ENCODE measurements at places on chromosomes 7 and 10.
A peak's percentile ranks its signal among the peaks of the same experiment; 100 is the strongest.

DNA sequence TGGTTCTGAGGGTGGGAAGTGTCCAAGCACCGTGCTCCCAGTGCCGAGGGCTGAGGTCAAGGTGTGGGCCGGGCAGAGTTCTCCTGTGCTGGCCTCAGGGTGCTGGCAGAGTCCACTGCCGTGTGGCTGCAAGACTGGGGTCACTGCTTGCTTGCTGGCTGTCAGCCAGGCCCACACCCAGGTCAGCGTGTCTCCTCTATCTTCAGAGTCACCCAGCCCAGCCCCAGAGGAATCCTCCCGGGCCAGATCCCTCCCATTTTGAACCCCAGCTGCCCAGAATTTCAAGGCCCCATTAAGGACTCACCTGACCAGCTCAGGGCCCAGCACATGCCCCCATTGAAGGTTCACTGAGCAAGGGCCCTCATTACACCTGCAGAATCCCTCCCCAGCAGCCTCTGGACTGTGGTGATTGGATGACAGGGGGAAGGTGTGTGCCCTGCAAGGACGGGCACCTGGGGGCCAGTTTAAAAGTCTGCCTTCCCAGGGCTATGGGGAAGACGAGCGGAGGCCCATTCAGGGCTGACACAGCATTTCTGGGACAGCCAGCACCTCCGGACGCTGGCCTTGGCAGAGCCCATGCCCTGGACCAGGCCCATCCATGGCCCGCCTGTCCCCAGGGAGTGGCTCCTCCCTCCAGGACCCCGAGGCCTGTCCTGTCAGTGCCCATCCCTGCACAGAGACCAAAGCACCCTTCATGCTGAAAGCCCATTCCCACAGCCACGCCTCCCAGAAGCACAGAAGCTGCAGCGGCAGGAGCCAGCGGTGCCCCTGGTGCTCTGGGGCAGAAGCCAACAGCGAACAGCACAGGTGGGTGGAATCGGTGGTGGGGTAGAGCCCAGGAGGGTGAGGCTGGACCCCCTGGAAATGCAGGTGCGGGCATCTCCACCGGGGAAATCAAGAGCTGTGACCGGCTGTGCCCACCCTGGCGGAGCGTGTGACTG is 45.1 kb upstream of the PPP2R2D start:
- DNase-seq, result no peak

DNA sequence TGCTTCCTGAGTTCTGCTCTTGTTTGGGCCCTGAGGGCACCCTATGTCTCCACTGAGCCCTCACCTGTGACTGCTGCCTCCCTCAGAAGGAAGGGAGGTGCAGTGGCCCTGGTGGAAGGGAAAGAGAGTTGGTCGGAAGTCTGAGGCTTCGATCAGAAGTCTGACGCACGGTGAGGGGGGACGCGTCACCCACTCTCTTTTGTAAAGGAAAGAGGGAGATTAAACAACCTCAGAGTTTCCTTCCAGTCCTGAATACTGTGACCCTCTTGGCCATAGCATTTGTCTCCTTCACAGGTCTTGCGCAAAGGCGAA is 31.4 kb upstream of the TRIM8 start:
- DNase-seq, result no peak

DNA sequence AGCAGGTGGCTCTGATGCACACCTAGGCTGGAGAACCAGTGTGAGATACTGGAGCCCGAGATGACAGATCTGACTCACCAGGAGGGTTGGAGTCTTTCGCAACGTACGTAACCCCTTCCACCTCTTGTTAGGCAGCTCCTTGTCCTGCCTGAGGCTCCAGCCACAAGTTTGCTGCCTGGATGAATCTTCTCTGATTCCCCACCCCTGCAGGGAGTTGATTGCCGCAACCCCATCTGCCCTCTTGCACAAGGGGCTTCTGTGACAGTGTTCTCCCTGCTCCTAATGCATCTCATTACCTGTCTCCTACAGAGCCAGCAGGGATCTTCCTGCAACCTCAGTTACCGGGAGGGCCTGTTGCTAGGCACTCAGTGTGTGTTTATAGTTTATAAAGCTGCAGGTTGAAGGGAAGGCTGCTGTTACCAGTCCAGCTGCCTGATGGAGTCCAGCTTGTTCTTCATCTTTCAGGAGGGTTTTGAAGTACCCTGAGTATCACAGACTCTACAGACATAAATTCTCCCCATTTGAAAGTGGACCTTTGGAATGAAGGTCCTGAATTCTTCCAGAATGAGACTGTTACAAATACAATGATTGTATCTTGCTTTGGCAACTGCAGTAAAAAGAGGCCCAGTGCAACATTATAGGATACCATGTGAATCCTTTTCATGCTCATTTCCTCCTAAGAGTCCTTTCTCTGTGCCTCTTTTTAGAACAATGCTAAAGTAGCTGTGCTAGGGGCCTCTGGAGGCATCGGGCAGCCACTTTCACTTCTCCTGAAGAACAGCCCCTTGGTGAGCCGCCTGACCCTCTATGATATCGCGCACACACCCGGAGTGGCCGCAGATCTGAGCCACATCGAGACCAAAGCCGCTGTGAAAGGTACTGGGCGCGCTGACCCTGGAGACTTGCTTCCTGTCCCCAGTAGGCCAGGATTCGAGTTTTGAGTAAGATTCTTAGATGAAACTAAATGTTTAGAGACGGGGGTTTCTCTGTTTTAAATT is 6.5 kb downstream of the MDH2 start:
- no peak for DNase-seq

DNA sequence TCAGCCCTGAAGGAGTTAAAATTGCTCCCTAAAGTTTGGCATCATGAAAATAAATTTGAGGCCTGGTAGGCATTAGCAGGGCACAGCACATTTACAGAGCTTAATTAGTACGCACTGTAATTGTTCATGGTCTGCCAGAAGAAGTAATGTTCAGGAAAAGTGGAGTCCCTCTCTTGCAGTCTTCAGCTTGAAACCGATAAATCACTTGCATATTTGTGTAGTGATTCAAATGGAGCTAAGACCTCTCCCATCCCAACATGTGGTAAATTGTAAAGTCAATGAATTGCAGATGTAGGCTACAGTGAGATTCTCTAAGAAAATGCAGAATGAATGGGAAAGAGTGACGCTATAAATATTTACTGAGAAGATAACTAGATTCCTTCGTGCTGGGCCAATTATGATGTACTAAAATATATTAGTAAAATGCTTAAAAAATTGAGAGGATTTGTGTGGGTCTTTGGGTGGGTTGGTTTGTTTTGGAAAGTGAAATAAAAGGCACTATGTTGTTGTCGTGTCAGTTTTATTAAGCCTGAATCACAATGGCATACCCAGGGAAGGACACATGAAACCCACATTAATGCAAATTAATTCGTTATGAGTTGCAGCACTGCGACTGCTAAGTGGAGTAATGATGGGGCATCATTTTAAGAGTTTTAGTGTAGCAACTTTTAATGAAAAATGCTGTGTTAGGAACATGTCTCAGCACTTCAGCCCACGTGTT is 8.4 kb downstream of the TCF7L2 start:
- no peak for DNase-seq

GRCh38 chr7:134355927-134356326 is 39.2 kb upstream of the SLC35B4 start:
- DNase-seq, result no peak

DNA sequence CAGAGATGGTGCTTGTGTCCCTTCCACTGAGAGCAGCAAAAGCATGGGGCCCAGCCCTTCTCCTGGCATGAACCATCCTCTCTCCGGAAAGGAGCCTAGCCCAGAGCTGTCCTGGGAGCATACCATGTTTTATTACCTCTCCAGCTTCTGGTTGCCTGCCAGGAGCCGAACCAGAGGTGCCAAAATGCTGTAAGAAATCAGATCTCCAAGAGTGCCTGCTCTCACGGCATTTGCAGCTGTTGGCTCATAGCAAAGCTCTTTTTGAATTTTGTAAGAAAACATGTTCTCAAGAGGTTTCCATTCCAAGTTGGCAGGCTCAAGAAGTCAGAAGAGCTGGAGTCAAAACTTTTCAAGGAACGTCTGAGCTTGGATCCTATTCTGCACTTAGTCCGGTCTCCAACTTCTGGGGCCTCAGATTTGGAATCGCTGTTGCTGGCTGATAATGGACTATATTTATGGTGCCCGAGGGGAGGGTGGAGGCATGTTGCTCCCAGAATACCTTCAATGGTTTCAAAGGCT is 211.7 kb upstream of the MKI67 start:
- DNase-seq, result no peak

DNA sequence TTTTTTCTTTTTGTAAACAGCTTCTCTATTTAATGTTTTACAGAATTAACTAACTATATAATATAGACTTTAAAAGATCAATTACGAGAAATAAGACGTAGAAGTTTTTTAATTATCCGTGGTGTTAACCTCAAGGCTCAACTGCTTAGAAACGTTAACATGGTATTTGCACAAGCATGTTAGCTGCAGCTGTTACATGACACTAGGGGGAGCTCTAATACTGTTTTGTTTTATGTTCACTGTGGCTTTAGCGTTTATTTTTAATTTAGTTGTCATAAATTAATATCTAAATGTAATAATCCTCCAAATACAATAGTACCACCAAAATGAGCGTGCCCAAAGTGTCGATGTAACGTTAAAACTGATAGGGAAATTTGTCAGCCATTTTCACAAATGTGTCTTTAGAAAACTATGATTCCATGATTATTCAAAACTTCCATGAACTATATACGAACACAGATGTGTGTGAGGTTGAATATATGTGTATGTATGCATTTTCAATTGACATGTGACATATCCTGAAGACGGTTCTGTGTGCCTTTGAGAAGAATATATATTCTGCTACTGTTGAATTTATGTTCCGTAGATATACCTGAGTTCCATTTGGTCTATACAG is 828.8 kb upstream of the MBL2 start:
- peak; percentile 15 for DNase-seq

GRCh38 chr10:70299876-70300275 is 16.1 kb upstream of the NPFFR1 start:
- no peak for DNase-seq

DNA sequence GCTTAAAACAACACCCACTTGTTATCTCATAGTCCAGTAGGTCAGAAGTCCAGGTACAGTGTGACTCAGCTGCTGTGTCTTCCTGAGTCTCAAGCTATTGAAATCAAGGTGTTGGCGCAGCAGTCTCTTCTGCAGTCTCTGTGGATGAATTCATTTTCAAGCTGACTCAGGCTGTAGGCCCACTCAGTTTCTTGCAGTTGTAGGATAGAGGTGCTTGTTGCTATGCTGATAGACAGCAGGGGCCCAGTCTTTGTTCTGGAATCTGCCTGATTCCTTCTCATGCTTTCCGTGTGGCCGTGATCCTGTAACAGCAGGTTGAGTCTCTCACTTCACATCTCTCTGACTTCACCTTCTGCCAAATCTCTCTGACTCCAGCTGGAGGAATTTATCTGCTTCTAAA is 400.4 kb upstream of the POM121L12 start:
- DNase-seq, result no peak

GRCh38 chr7:157738066-157738460 is 401.3 kb downstream of the DNAJB6 start:
- DNase-seq, result no peak

- DNase-seq, result no peak
Observed at GRCh38 chr7:36032361-36032818, 120.7 kb upstream of the EEPD1 start.
